AG09319 (cell line): ENCODE measurements at places on chromosomes 11 and 22.

- no peak for DNase-seq
These were observed 66.9 kb downstream of the OTOG start for GRCh38 chr11:17613983-17614382.

- DNase-seq = no peak
These were observed 156.4 kb downstream of the FAM181B start for GRCh38 chr11:82577246-82577645.

GRCh38 chr22:38748487-38749136 lies 7.2 kb downstream of the SUN2 start:
- no peak for DNase-seq

DNA sequence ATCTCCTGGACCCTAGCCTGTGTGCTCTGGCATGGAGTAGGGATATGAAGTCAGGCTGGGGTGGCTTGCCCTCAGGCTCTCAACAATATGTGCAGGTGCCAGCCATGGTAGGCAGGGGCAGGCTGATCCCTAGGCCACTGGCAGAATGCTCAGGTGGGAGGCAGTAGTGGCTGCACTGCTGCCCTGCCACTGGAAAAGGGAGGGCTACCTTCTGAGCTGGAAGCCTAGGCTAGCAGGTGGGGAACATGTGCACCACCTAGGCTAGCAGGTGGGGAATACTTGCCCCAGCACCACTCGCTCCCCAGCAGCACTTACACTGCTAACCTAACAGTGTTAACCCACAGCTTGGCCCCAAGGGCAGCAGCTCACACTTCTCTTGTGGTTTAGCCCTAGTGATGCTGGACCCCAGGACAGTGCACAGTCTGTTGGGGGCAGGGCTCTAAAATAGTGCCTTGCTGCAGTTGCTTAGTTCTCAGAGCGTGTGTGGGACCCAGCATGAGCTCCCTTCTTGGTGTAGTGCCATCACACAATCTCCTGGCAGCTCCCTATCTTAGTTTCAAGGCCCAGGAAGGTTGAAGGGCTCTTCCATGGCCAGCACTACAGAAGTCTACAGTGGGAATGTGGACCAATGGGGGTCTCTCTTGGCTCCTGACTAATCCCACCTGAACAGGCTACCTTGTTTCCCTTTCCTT lies 130.8 kb downstream of the FCHSD2 start:
- no peak for DNase-seq

DNA sequence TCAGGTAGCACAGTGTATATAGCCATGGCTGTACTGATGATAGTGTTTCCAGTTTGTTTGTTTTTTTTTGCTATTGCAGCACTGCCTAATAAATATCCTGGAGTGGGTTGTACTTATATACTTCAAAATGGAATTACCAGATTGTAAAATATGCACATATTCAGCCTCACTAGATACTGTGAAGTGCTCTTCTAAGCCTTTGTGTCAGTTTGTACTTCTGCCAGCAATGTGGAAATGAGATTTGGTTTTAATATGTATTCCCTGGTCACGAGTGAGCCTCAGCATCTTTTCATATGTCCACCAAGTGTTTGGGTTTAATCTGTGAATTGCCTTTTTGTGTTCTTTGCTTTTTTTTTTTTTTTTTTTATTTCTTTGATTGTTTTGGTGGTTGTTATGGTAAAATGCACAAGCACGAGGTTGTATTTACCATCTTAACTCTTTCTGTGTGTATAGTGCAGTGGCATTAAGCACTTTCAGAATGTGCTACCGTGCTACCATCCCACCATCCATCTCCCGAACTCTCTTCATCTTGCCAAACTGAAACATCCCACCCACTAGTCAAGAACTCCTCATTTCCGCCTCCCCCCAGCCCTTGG lies 34.9 kb downstream of the ST3GAL4 start:
- no peak for DNase-seq

GRCh38 chr11:17498475-17498874 lies 21.8 kb upstream of the ABCC8 start:
- DNase-seq = no peak

- no peak for DNase-seq
These were observed 49.9 kb upstream of the TRIM77 start for GRCh38 chr11:89660234-89660633.

DNA sequence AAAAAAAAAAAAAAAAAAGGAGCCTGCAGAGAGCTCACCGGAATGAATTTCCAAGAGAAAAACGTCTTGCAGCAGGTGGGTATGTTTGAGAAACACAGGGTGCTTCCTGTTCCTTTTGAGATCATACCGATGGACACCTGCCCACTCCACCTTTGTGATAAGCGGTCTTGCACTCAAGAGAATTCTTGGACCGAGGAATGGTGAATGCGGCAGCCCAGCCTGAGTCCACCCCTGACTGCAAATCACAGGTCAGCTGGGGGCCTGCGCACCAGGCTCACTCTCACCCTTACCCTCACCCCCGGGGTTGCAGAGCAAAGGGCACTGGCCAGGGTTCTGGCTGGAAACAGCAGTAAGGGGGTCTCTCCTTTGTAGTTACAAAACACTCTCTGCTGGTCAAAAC lies 16.8 kb upstream of the TEF start:
- DNase-seq = no peak

- DNase-seq = no peak
These were observed 179.0 kb downstream of the SNX19 start for GRCh38 chr11:130737041-130737830.

DNA sequence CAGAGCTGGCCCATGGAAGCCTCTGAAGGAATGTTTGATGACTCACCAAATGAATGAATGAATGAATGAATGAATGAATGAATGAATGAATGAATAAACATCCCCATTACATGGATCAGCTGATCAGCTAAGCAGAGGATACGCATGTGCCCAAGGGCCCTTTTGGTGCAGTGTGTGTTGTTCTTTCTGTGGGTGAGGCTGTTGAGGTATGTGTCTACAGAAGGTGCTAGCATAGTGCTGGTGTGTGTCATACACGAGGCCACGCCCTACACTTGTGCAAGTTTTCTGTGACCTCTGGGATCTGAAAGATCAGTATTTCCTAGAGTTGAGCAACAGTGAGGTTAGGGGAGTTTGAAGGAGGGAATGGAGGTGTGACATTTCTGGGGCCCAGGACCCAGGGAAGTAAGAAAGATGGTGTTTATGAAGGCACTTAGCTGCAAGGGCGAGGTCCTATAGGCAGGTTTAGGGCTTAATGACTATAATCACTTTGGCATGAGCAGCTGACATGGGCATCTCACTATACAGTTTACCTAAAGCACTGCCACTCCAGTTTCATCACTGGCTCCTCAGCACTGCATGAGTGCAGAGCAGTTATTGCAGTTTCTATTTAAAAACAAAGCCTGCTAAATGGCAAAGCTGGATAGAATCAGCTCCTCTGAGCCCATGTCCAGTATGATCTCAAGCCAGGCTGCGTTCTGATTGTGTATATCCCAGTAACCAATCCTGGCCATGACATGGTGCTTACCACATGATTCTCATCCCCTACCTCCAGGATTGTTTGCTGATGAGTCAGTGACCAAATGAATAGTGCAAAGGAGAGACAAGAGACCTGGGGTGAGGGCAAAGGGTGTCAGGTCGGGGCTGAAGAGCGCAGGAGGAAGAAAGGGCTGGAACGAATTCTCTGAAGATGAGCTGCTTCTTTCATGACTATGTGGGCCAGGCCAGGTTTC lies 36.4 kb upstream of the E2F8 start:
- DNase-seq = no peak

DNA sequence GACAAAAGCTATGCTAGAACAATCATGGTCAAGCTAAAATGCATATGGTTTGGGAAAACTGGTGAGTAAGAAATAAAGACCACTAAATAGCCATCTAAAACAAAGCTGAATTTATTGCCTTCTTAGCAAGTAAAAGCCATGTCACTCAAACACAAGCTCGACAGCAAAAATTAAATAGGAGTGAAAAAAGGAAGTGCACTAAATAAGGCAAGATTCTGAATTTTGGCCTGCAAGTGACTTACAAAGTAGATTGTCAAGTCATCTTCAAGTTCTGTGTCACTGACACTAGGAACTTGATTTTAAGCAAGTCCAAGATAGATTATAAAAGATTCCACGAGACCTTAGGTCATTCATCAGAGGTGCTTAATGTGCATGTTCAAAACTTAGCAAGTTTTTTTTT lies 27.4 kb downstream of the TUG1 start:
- no peak for DNase-seq

DNA sequence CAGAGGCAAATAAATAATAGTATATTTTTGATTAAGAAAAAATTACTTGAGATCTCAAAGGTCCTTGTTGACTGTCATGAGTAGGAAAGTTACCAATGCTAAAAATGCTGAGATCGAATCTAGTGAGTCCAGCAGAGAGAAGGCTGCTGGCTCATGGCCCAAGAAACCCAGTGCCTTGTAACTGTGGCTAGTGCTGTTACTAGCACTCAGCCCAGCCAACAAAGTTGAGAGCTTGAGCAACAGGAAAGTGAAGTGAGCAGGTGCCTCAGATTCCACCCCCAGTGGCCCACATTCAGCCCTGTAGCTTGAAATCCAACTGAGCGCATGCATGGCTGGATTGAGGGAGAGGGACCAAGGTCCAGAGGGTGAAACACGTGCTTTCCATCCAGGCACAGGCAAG lies 398.2 kb downstream of the SHANK2 start:
- DNase-seq = no peak

GRCh38 chr11:113457784-113458183 lies 17.4 kb downstream of the DRD2 start:
- DNase-seq = no peak

GRCh38 chr11:45386972-45387371 lies 100.8 kb upstream of the SYT13 start:
- DNase-seq = no peak

- no peak for DNase-seq
These were observed 113.9 kb downstream of the KIRREL3 start for GRCh38 chr11:126886636-126887035.

DNA sequence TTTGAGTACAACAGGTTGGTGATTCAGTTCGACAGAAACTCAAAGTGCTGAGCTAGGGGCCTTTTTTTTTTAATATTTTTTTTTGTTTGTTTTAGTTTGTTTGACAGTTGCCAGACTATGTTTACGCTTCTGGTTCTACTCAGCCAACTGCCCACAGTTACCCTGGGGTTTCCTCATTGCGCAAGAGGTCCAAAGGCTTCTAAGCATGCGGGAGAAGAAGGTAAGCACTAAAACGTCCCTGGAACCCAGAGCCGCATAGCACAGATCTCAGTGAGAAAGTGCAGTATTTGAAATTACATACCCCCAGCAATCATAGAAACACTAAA lies 649 bp downstream of the PRRG4 start:
- DNase-seq = no peak

GRCh38 chr11:65084598-65085375 lies 765 bp downstream of the ZFPL1 start:
- DNase-seq = no peak

DNA sequence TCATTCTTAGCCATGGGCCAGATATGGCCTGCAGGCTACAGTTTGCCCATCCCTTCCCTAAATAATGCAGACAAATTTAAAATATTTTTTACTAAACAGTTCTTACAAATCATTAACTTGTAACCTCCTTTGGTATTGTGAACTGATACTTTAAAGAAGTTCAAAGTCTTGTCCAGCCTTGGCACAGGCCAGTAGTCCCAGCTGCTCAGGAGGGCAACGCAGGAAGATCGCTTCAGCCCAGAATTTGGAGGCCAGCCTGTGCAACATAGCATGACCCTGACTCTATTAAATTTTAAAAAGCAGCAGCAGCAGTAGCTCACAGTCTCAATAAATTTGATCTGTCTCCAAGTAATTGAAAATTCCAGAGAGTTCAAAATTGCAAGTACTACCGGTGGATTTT lies 83.7 kb upstream of the ARHGAP32 start:
- no peak for DNase-seq

DNA sequence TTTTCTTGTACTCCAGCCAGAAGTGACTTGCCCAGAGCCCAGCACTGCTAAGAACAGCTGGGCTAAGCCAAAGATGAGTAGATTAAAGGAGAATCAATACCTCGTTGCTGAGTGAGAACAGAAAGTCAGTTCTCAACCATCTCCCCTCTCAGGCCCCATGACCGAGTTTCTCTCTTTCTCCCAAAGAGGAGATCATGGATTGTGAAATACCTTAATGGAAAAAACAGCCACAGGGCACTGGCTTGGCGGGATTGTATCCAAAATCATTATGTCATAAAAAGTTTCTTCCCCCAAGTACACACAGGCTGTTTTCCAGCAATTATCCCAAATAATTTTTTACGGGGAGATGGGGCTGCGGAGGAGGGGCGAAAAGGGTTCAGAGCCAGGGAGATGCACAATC lies 111.8 kb upstream of the TMEM45B start:
- DNase-seq = no peak

DNA sequence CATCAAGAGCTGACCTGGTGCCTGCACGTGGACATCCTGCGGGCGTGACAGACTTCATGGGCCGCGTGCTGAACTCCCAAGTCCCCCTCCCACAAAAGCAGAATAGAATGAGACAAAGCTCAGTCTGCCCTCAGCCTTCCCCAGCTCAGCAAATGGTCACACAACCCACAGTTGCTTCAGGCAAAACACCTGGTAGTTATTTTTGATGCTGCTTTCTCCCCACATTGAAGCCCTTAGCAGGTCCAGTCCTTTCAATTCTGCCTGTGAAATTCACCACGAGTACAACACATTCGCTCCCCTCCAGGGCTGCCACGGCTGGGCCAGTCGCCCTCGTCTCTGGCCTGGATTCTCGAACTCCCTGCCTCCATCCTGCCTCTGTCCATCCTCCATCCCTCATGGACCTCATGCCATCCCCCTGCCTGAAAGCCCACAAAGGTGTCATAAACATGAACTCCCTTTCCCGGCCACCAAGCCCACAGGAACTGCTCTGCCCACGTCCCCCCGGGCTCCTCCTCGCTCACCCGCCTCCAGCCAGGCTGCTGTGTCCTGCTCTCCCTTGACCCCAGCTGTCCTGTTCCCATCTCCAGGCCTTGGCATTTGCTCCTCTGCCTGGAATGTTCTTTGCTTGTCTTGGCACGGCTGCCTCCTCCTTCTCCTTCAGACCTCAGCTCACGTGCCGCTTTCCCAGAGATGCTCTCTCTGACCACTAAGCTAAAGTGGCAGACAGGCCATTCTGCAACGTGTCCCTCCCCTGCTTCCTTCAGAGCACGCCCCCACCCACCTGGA lies 42.1 kb downstream of the SCUBE1 start:
- no peak for DNase-seq

- no peak for DNase-seq
These were observed 39.3 kb upstream of the SOX6 start for GRCh38 chr11:16395601-16396000.

DNA sequence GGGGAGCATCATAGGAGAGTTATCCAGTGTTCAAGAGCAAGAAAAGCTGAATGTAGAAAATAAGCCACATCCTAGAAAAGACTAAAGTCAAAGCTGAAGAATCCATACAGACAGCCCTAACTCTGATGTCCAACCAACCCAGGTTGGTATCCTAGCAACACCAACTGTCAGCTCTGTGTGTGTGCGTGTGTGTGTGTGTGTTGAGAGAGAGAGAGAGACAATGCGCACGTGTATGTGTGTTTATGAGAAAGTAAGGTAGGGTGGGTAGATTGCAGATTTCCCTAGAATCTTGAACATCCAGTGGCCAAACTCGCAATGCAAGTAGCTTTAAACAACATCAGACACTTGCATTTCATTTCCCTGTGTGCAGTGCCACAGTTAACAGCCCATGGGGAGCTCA lies 274.9 kb downstream of the FAM181B start:
- no peak for DNase-seq
